Activated naive CD4-positive, alpha-beta T cell treated with anti-CD3 and anti-CD28 coated beads, Interleukin-2, amount 50 U/mL, for 72 hours (primary cell): ENCODE measurements at places on chromosomes 13 and 19. TPM values are rescaled to one million over a fixed set of nuclear protein-coding genes. Genes with fewer than 3 reads are reported as not detected.

Gene CGB1
- total RNA-seq, result not detected

Gene ADGRE2
- 1.2 TPM for total RNA-seq

Gene SLC15A1
- total RNA-seq, result not detected

Gene ATP1A3
- 4.0 TPM for total RNA-seq

Gene TMEM150B
- not detected for total RNA-seq

Gene CAPN12
- total RNA-seq, result 1.6 TPM

DNA sequence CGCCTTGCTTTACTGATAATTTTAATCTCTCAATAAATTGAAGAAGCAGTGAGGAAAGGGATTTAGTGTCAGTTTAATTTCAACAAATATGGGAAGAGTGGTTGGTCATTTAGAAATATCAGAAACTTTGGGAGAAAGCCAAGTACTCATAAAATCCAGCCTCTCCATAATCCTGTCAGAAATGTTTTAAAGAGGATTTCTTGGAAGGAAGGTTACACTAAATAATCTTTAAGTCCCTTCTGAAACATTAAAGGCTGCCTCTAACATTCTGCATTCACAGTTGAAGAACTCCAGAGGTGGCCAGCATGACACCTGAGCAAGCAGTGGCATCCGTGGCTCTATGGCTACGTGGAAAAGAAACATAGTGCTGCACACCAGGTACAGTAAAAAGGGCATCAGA is 378.5 kb downstream of the ENOX1 start:
- no peak for DNase-seq

DNA sequence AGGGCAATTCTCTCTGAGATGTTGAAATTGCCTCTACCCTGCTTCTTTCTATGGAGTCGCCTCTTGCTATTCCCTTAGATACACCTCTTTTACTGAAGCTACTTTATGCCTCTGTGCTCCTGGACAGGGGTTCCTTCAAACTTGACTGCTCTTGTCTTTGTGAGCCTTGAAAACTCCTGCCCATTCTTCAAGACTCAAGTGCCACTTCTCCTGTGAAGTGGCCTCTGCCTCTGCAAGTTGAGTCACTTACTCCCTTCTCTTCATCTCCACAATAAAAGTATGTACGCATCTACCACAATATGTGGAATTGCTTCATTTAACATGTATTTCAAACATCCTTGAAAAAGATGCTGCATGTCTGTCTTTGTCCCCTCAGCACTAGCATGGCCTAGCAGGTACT is 66.0 kb upstream of the TPP2 start:
- DNase-seq, result no peak

GRCh38 chr19:3184847-3185460 is 776 bp upstream of the NCLN start:
- DNase-seq, result no peak

- no peak for DNase-seq
Measured at GRCh38 chr19:3278294-3278693, 53.8 kb downstream of the CELF5 start.

GRCh38 chr13:39688699-39689405 is 33.4 kb downstream of the COG6 start:
- DNase-seq, result no peak
